ENCODE measurements at places on chromosomes 3 and 15.

DNA sequence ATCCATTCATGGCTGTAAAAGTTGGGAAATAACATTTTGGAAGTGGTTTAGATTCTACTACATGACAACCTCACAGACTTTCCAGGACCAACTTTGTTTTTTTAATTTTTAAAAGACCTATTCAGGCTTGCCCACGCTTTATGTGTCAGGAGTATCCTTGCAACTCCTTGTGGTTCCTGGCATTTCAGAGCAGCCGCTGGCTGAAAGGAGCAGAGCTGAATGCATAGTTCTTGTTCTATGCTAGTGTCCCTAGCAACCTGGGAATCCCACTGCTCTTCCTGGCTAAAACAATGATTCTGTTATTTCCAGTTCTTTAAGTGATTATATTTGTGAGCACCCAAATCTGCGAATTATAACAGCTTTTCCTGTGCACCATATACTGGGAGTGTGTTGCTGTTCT lies 34.9 kb downstream of the CP start:
- DNase-seq = no peak

GRCh38 chr15:89671687-89672086 lies 7.5 kb downstream of the PLIN1 start:
- DNase-seq = no peak

DNA sequence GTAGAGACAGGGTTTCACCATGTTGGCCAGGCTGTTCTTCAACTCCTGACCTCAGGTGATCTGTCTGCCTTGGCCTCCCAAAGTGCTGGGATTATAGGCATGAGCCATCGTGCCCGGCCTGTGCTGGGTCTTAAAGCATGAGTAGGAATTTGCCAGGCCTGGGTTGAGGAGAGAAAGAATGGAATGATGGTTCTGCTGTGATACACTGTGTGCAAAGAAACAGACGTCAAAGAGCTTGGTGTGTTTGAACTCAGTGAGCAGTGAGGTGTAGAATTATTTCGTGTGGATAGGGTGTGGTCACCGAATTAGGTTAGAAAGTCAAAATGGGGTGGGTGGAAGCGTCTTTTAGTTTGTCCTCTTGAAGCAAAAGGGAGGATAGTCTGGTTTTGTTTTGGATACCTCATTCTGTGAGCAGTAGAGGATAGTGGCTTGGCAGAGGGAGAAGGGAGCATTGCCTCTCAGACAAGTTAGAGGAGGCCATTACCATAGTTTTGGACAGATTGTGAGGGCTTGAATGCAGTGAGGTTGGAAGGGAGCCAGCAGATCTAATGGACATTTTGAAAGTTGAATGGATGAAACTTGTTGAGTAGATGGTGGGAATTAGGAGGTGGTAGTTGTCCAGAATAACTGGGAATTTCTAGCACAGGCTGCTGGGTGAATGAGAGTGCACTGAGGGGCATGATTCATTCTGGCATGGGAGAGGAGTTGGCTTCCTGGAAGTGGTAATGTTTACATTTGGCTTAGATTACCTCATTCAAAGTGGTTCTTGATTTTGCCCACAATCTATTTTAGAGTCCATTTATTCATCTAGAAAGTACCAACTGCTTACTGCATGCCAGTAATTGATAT lies 27.2 kb downstream of the AKAP13 start:
- DNase-seq = peak; percentile 37

DNA sequence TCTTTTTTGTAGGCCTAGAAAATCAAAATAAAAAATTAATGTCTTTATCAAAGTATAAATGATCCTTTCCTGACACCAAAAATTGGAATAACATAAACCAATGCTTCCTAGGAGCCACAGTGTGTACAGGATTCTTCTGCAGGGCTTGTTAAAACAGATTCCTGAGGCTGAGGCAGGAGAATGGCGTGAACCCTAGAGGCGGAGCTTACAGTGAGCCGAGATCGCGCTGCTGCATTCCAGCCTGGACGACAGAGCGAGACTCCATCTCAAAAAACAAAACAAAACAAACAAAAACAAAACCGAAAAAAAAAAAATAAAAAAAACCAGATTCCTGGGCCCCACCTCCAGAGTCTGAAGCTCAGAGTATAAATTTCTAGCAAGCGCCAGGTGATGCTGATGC lies 78.0 kb downstream of the PEX5L start:
- DNase-seq = no peak

GRCh38 chr15:81033508-81033907 lies 32.8 kb downstream of the TLNRD1 start:
- no peak for DNase-seq

GRCh38 chr15:96728591-96728990 lies 398.1 kb downstream of the NR2F2 start:
- no peak for DNase-seq

DNA sequence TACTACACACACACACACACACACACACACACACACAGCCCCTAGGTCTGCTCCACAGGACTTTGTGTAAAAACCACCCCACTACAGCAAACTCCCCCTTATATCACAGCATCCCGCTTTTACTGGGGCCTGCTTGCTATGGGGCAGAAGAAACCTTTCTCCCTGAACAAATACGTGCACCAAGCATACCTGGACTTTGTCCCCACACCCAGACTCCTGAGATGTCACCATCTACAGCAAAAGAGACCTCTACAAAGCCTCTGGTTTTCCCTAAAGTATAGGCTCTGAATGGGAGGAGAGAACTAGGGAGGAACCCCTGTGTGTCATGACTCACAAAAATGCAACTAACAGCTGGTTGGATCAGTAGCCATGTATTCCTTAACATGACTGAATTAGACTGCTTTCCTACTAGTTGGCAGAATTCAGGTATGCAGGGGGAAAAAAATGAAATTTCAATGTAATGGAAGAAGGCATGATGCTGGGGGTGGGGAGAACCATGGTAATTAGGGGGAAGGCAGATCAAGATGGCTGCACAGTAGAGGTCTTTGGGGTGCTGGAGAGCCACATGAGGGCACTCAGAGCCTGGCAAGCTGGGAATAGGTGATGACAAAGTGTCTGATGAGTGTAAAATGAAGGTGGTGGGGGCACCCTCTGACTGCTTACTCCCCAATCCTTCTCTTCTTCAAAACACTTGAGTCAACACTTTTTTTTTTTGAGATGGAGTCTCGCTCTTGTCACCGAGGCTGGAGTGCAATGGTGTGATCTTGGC lies 45.9 kb downstream of the DAPK2 start:
- no peak for DNase-seq

DNA sequence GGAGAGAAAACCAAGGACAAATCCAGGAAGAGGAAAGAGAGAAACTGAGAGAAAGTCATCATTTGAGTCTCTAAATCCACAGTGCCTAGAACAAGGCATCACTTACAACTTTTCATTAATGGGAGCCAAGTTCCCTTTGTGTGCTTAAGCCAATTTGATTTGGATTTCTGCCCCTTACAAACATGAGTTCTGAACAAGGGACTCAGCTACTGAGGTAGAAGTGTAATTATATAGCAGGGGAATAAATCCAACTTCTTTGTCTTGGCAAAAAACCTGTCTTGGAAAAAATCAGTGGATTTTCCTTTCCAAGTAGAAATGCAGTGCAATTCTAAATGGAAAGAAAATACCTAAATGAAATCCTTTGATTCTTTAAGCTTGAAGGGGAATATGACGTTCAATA lies 307.2 kb upstream of the CNTN3 start:
- no peak for DNase-seq

GRCh38 chr3:172476347-172476746 lies 28.1 kb upstream of the GHSR start:
- DNase-seq = no peak

DNA sequence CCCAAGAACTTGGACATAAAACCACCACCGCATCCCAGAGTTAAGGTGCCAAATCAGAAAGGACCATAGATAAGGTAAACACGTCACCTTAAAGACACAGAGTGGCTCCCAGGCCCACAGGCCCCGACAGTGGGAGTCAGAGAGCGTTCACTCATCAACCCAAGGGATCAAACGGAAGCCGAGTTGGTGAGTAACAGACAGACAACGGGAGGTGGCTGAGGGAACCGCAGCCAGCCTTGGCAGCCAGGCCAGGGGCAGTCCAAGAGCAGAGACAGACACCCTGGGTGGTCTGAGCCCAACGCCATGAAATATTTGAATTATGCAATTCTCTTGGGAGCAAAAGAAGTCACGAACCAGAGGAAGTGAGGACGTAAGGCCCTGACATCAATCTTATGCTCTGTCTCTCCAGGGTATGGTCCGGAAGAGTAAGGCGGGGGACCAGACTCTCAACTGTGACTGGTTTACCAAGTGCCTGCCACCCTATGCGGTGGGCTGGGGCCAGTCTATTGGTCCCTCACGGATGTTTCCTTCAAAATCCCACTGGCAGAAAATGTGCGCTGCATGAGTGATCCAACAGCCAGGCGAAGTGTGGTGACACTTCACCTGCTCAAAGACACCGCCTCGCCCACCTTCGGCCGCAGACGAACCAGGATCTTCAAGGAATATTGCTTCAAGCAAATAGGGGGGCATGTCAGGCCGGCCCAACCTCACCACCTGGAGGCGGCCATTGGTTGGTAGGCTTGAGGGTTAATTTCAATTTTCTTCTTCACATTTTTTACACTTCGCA lies 34.3 kb downstream of the TMEM44 start:
- DNase-seq = no peak

DNA sequence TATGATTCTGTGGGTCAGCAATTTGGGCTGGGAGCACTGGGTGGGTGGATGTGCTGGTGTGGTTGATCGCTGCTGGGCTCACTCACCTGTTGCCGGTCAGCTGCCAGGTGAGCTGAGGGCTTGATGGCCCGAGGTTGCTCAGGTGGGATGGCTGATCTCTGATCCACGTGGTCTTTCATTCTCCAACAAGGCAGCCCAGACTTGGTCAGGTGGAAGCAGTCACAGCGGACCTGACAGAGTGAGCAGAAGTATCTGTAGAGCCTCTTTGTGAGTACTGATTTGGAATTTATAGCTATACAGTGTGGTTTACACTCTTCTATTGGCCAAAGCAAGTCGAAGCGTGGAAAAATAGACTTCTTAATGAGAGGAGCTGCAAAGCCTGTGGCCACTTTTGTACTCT lies 97.2 kb upstream of the ADAMTSL3 start:
- no peak for DNase-seq

GRCh38 chr3:170483485-170484262 lies 65.0 kb downstream of the CLDN11 start:
- DNase-seq = no peak

DNA sequence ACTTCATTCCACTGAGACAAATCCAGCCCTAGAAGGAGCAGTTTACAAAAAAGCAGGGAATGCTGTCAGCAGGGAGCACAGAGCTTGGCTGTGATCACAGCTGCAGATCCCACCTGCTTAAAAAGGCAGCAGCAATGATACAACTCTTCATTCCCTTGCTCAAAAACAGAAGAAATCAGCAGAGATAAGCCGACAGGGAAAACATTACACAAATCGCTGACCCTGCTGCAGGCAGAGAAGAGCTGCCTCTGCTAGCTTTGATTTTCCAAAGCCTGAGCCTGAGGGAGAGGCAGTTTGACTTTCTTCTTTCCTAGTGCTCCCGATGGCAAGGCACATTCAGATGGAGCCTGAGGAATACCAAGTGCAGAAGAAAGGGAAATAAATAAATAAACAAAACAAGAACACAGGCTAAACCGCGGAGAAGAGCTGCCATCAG lies 80.2 kb downstream of the SHQ1 start:
- no peak for DNase-seq

DNA sequence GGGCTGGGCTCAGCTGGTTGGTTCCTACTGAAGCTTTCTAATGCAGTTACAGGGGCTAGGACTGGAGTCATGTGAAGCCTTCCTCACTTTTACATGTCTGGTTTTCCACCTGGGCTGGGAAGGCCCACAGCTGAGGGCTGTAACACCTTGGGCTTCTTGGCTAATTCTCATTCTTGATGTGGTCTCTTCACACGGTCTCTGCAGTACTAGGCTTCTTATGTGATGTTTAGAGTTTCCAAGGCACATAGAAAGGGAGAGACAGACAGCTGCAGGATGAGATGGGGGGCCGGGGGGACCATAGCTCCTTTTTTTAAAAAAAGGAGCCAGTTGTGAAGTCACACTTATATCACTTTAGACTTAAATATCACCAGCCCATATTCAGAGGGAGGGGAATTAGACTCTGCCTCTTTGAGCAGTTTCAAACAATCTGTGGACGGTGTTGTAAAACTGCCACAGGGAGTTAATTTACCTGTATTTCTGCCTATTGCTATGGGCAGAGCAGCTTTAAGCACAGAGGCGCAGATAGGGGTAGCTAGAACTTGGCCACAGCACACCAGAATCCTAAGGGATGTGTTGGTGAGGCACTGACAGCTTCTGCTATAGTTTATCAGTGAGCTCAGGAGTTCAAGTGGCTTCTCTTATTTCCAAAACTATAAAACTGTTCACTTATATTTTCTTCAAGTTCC lies 46.7 kb downstream of the NKIRAS1 start:
- DNase-seq = no peak

Measured in CD4-positive, alpha-beta T cell treated with Interleukin-4 for 1 hour (primary cell).